Lung (tissue), 17 donors: ENCODE measurements at places on chromosomes 4 and X. TPM values are rescaled to one million over a fixed set of nuclear protein-coding genes. Genes with fewer than 3 reads are reported as not detected.

SCARB2 gene
- 195 TPM for total RNA-seq

TRIM60 gene
- total RNA-seq = not detected

PPARGC1A gene
- total RNA-seq = 17.9 TPM

SHROOM3 gene
- total RNA-seq = 73.6 TPM

RAPGEF2 gene
- 42.3 TPM for total RNA-seq

ADH7 gene
- total RNA-seq = 5.4 TPM
